Lower lobe of right lung (tissue), 2 donors: ENCODE measurements at places on chromosomes 3 and 15.

DNA sequence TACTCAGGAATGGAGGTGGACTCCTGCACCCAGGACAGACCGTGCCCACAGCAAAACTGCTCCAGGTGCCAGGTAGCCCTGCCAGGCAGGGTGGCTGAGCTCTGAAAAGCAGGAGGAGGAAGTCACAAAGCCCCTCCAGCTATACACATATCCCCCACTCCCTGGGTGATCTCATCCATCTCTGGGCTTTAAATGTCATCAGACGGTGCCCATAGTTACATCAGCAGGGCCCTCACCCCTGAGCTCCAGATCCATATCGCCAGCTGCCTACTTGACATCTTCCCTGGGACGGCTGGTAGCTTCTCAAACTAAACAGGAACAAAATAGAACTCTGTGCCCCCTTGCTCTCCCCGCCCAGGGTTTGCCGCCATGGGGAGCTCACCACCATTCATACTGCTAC, 87.7 kb downstream of the MEGF11 start:
- no peak for DNase-seq

DNA sequence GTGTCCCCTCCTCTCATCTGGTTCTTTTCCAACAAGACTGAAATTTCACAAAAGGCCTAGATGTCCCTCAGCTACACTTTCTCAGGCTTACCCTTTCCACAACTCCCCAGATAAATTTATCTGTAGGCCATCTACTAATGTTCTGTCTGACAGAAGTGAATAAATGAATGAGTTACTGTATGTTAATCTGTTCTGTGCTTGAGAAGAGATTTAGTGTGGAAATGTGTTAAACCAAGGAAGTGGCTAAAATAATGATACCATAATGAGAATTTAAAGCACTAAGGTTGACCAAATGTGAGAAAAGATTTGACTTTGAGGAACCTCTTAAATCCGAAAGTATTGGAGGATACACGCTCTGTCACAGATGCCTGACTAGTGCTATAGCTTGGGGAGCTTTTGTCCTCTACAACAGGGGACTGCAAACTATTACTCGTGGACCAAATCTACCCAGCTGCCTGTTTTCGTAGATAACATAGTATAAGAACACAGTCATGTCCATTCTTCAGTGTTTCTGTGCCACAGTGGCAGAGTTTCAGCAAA, 74.8 kb upstream of the P2RY1 start:
- no peak for DNase-seq

GRCh38 chr3:56196700-56197099, 271.6 kb downstream of the ERC2 start:
- DNase-seq = no peak

- no peak for DNase-seq
Observed at GRCh38 chr3:6605227-6605626, 255.7 kb upstream of the GRM7 start.

DNA sequence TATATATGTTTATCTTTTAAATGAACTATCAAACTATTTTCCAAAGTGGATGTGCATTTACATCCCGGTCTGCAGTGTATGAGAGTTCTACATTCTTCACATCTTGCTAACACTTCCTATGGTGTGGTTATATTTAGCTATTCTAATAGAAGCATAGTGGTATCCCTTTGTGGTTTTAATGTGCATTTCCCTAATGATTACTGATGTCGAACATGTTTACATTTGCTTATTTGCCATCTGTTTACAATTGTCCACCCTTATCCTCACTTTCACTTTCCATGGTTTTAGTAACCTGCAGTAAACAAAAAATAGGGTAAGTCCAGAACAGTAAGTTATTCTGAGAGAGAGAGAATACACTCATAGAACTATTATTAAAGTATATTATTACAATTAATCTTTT, 360.5 kb upstream of the NAALADL2 start:
- no peak for DNase-seq

- peak; percentile 61 for DNase-seq
Observed at GRCh38 chr3:182793663-182794454, 555 bp downstream of the ATP11B start.

GRCh38 chr15:93089727-93090305, 805 bp upstream of the RGMA start:
- DNase-seq = no peak

DNA sequence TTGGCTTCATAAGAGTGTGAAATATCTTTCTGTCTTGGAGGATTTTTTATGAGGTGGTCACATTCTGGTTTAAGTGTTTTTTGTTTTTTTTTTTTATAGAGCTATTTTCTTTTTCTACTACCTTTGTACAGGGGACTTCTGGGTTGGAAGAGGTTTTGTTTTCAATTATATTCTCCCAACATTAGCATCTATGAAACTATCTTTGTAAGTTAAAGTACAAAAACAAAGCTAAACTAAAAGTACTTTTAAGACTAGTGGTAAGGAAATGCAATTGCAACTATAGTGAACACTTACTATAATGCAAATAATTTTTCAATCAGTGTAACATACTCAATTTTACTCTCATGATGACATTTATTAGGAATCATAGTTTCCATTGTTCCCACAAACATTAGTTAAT, 688.2 kb downstream of the SI start:
- no peak for DNase-seq

- no peak for DNase-seq
Observed at GRCh38 chr3:72065872-72066641, 281.1 kb upstream of the PROK2 start.

GRCh38 chr3:55623786-55624185, 136.7 kb upstream of the WNT5A start:
- no peak for DNase-seq

- no peak for DNase-seq
Observed at GRCh38 chr3:30162579-30162978, 443.8 kb upstream of the TGFBR2 start.

DNA sequence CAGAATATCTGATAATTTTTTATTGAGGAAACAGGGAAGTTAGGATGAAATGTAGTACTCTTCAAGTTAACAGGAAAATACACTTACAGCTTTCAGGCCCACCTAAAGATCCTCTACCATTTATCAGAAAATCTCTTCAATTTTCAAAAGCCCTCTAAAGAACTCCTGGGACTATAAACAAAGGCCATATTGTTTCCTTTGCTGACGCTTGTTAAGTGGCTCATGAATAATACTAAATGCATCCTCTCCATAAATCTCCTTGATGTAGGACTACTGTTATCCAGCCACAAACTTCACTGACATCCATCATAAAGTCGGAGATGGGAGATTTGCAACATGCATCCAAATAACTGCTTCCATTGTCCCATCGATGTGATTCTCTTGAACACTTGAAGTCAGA, 326.5 kb downstream of the ZIC1 start:
- no peak for DNase-seq

GRCh38 chr3:121667333-121667732, 6.6 kb upstream of the HCLS1 start:
- no peak for DNase-seq

DNA sequence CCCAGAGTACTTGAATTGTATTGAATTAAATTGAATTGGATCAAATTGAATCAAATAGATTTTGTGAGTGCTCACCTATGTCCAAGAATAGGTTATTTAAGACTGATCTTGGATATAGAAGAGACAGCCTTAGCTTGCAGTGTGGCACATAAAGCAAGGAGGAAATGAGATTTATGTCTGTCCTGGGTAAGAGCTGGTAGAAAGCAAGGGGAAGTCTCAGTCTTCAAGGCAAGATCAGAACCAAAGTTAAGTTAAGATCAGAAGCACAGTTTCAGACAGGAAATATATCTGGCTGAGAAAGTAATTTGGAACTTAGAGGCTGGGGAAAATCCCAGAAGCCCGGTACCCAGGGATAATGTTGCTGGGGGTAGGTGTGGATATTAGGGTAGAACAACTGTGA, 244.4 kb upstream of the ARPP21 start:
- DNase-seq = no peak

GRCh38 chr3:13658681-13659080, 109.8 kb downstream of the FBLN2 start:
- DNase-seq = no peak

GRCh38 chr15:25965326-25965725, 102.2 kb upstream of the ATP10A start:
- no peak for DNase-seq

DNA sequence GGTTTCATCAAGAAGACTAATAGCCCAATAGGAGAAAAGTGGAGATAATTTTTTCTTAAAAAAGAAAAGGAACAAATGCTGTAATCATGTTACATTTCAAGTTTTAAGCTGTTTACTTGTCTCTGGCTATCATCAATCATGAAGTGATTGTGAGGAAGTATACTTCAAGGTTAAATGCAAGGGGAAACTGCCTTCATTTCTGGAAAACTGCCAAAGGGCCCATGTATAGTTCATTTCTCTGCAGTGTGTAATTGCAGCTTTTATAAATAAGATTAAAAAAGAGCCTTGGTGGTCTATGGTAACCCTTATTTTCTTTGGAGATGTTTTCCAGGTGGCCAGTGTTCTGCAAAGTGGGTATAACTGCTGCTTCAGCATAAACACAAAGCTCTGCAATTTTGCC, 101.9 kb downstream of the GRM7 start:
- no peak for DNase-seq

DNA sequence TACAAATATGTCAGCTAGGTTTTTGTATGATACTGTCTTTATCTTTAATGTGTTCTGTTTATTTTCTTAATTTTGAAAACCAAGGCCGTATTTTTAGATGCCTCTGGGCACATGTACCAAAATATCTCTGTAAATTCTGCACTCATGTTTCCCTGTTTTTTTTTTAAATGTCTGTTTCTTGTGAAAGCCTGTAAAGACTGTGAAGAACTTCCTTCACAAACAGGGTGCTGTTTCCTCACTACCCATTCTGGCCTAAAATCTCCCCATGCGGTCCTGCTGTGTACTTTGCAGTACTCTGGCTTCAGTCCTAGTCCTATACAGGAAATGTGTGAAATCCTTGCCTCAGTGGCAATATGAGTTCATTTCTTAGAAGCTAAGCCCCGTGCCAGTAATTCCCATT, 133.4 kb upstream of the ZBTB20 start:
- no peak for DNase-seq

GRCh38 chr3:18847583-18848197, 300.6 kb upstream of the KCNH8 start:
- DNase-seq = no peak

- DNase-seq = no peak
Observed at GRCh38 chr15:80618685-80619400, 76.3 kb upstream of the ABHD17C start.

DNA sequence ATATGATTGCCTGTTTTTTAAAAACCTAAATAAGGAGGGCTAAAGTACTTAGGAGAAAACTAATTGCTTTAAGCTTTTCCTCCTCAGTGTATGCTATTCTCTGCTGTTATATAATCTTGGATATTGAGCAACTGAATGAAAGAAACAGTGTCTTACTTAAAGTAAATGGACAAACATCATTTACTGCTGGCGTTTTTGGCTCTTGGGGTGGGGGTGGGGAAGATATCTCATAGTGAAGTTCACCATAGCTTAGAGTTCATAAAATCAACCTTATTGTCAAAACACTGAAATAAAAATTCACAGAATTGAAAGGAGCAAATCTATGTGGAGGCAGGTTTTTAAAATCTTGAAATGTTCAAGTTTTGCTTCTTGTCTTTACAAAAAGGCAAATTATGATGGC, 256.4 kb upstream of the SOX2 start:
- no peak for DNase-seq

GRCh38 chr3:128473180-128473519, 6.5 kb upstream of the DNAJB8 start:
- DNase-seq = no peak

- no peak for DNase-seq
Observed at GRCh38 chr3:29949131-29949530, 657.3 kb upstream of the TGFBR2 start.

DNA sequence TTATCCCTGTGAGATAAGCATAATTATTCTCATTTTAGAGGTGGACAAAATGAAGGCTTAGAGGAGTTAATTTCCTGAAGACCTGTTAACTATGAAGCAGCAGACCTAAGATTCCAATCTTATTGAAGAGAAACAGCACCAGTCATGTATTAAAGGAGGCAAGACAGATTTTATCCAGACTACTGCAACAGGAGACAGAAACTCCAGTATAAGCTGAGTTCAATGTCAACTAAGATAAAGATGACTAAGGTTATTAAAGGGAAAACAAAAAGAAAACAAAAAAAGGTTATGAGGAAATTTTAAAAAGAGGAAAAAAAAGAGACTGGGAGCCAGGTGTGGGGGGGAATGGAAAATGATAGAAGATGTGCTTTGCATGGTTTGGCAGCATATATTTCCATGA, 707.7 kb upstream of the NR2F2 start:
- no peak for DNase-seq

- no peak for DNase-seq
Observed at GRCh38 chr15:88590759-88591158, 30.4 kb upstream of the AEN start.

DNA sequence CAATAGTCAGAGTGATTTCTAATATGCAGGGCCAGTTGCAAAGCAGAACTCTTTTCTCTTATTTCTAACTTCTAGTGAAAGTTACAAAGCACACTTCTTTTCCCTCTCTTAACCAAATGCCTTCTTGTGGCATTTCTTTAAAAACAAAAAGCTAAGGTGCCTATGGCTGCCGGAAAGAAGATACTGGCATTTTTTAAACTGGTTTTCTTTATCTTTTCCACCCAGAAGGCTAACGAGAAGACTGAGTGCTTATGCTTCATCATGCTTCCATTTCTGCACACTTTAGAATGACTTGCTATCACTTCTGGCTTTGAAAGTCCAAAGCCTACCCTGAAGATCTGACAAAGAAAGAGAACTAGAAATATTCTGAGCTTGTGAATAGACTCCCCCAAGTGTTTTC, 141.3 kb downstream of the P2RY1 start:
- no peak for DNase-seq

DNA sequence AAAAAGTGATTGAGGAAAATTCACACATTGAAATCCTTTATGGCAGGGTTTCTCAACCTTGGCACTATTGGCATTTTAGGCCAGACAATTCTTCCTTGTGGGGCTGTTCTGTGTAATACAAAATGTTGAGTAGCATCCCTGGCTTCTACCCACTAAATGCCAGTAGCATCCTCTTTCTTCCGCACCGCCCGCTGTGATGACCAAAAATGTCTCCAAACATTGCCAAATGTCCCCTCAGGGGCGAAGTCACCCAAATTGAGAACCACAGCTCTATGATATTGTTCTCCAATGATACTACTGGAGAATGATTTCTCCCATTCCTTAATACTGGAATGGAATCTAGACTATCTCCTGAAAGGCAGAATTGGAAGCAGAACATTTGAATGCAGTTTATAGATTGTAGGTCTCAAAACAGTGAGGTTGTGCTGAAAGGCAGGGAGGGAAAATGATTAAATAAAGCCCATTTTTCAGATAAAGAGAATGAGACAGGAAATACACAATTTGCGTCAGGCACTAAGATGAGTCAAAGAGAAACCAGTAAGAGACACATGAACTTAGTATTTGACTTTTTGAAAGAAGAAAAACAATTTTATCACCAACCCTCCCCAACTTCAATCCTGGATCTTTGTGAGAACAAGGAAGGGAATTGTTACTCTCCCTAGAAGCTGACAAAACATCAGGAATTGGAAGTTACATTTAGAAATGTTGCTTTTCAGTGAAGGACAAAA, 101.6 kb upstream of the TNIK start:
- DNase-seq = no peak

- no peak for DNase-seq
Observed at GRCh38 chr3:10106919-10107318, 1.1 kb downstream of the FANCD2OS start.
